Left ventricle myocardium inferior (tissue), 1 donor: ENCODE measurements at places on chromosomes 1 and 21. TPM values are rescaled to one million over a fixed set of nuclear protein-coding genes. Genes with fewer than 3 reads are reported as not detected.

PLA2G5 gene
- total RNA-seq = 51.4 TPM

OR6F1 gene
- total RNA-seq = not detected

DONSON gene
- 6.9 TPM for total RNA-seq

SYT14 gene
- total RNA-seq = not detected

DYNLT4 gene
- total RNA-seq = 1.9 TPM

NLRP3 gene
- 0.66 TPM for total RNA-seq

OSCP1 gene
- total RNA-seq = 7.1 TPM

- H3K36me3 ChIP-seq = no peaks in the 10 kb centered on the region
- peaks cover 4% of the 10 kb centered on the region for H3K27me3 ChIP-seq
- no peak for DNase-seq
- peaks cover 19% of the 10 kb centered on the region for H3K4me1 ChIP-seq
Observed at GRCh38 chr1:117696561-117696960, 90.7 kb downstream of the TENT5C start.

DNA sequence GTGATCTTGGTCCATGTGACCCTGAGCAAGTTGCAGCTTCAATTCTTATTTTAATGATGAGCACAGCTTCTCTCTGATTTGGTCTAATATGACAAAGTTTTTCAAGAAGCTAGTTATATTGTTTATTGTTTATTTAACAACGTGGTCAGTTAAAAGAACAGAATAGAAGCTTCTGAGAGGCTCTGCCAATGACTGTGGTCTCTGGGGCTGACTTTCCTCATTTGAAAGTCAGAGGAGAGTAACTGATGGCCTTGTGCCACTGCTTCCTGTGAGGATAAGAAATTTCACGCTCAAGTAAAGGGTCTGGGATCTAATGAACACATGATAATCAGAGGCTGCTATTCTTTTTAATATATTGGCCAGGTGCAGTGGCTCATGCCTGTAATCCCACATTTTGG lies 7.3 kb downstream of the HHIPL2 start:
- no peaks in the 10 kb centered on the region for H3K4me1 ChIP-seq
- no peak overlapping the region for H3K27ac ChIP-seq
- no peak overlapping the region for H3K4me3 ChIP-seq
- peaks cover 28% of the 10 kb centered on the region for H3K27me3 ChIP-seq
- no peaks in the 10 kb centered on the region for H3K36me3 ChIP-seq

GRCh38 chr1:93533677-93534076 lies 85.8 kb downstream of the FNBP1L start:
- H3K4me1 ChIP-seq = peaks cover 4% of the 10 kb centered on the region
- no peak for DNase-seq
- H3K4me3 ChIP-seq = no peak overlapping the region
- peaks cover 35% of the 10 kb centered on the region for H3K36me3 ChIP-seq

DNA sequence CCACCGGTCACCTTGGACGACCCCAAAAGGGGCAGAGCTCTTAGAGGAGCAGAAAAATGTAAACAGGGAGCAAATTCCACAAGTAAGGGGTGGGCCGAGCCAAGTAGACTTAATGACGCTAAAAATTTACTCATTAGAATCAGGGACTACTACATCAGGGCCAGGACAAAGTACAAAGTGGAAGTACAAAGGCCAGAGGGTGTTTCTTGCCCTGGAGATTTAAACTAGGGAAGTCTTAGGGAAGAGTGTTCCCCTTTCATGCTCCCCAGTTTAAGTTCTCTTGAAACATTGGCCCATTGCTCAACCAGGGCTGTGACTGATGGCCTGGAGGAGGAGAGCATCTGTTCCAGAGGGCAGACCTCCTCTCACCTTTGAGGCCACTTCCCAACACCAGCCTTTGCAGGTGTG lies 48.6 kb downstream of the BACH1 start:
- no peak for DNase-seq
- H3K27me3 ChIP-seq = no peaks in the 10 kb centered on the region
- no peak overlapping the region for H3K4me3 ChIP-seq
